ENCODE measurements at places on chromosomes 2 and 18. TPM values are rescaled to one million over a fixed set of nuclear protein-coding genes. Genes with fewer than 3 reads are reported as not detected.

DNA sequence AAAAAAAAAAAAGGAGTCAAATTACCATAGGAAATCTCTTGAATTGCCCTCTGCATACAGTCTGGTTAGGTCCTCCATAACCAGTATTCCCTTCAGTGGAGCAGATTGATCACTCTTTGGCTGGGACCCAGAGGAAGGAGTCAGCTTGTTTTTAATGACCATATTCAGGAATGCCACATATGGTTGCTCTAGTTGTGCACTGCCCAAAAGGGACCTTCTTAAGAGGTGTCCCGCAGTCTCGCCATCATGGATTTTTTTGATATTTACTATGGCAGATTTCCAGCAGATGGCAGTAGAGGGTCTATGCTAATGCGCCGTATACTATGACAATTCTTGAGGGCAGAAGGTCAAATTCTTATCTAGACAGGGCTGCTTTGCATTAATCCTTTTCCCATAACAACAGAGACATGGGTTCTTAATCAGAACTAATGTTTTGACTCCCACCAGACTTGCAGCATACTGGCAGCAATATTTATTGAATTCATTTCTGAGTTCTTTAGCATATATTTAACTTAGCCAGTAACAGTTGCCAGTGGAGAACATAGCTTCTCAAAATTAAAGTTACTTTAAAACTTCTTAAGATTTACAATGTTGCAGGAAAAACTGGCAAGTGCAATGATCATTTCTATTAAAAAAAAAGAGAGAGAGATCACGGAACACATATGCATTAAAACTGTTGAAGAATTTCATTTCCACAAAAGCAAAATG lies 31.8 kb upstream of the INPP4A start:
- no peak overlapping the region for H3K4me3 ChIP-seq
- peak; percentile 54 for DNase-seq
- peaks cover 15% of the 10 kb centered on the region for H3K27me3 ChIP-seq
- H3K27ac ChIP-seq, result no peak overlapping the region

DNA sequence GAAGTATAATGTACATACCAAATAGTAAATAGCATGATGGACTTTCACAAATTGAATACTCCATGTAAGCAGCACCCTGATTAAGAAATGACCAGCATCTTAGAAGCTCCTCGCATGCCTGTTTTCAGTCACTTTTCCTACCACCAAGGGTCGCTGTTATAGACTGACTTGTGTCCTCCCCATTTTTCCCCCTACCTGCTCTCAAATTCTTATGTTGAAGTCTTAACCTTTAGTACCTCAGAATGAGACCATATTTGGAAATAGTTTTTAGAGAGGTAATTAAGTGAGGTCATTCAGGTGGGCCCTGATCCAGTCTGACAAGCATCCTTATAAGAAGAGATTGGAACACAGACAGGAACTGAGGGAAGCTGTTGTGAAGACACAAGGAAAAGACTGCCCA lies 125.9 kb downstream of the LYPD6 start:
- H3K4me3 ChIP-seq, result no peak overlapping the region
- no peaks in the 10 kb centered on the region for H3K36me3 ChIP-seq
- no peak for DNase-seq
- no peak overlapping the region for H3K27ac ChIP-seq

DNA sequence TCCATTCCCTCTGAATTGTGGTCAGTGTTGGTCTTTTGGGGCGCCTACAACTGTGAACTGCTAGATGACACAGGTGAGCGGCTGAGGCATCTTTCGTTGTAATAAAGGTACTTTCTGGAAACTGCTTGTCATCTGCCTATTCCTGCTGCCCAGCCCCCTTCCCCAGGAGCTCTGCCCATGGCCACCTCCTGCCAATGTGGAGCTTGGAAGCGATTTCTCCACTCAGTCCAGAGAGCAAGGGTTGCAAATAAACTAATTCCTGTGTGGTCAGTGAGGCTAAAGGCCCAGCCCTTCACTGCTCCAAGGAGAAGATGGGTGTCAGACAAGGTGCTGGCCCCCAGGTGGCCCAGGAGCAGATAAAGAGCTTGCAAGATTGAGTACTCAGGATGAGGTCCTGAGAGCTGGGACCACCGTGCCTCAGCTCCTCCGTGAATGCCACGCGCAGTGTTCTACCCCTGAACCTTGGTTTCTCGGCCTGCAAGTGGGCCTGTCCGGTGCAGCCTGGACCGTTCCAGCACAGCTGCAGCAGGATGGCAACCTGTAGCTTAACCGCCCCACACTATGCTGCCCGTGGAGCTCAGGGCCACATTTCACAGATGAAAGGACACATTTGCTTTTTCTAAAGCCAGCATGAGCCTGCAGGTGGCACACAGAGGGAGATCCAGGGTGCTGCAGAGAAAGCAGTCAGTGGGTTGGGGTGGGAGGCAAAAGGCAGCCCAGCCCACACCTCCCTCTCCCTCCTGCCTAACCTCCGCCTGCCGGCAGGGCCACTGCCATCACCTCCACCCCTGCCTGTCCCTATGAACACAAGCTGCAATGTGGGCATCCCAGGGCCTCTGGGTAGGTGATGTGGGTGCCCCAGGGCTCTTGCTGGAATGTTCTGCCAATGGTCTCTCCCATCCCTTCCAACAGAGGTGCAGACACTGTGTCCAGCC lies 78.7 kb upstream of the OTOF start:
- no peak overlapping the region for H3K27ac ChIP-seq
- no peak overlapping the region for H3K4me3 ChIP-seq
- H3K4me1 ChIP-seq, result peaks cover 1% of the 10 kb centered on the region
- H3K36me3 ChIP-seq, result no peaks in the 10 kb centered on the region
- H3K27me3 ChIP-seq, result peaks cover 89% of the 10 kb centered on the region

DNA sequence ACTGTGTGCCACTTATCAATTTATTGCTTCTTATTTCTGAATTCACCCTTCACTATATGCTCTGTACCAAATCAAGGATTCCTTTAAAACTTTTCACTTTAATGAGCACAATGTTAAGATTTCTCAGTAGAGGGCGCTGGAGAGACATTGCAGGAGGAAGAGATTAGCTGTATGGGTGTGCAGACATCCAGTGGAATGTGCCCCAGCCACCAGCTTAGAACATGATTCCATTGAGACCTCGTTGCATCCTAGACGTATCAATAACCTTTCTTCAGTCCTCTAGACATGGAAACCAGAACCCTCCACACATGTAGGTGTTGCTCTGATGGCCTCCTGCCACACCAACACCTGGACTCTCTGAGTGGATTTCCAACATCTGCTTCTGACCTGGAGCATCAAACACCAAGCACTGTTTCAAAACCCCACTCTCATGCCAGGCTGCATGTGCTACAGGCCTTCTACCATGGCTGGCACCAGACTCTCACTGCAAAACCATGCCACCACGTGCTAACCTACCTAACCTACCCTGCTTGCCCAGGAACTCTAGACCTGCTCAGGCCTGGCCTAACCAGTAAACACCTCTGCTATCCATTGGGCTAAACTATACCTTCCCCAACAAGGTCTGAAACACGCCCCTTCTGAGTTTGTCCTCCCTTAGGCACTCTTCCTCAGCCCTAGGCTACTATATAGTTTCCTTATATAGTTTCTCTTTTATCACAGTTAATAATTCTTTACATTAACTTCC lies 633.2 kb upstream of the PKDCC start:
- H3K27me3 ChIP-seq, result no peaks in the 10 kb centered on the region
- no peaks in the 10 kb centered on the region for H3K36me3 ChIP-seq
- no peaks in the 10 kb centered on the region for H3K4me1 ChIP-seq
- H3K4me3 ChIP-seq, result no peak overlapping the region
- DNase-seq, result no peak

DNA sequence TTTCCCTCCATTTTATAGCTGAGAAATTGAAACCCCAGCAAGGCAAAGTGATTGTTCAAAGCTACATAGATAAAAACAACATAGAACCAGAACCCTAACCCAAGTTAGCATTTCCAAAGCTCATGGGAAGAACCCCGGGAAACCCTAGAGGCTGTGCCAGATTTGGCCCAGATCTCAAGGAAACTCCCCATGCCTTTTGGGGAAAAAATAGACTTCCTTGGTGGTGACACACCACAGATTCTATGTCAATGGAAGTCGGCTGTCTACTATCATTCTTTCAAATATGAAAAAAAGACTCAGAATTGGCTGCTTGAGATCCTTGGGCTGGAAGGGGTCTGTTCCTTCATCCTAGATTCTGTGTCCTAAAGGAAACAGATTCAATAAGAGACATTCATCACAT lies 8.4 kb downstream of the COL6A3 start:
- DNase-seq, result no peak
- H3K27me3 ChIP-seq, result peaks cover 16% of the 10 kb centered on the region
- H3K36me3 ChIP-seq, result no peaks in the 10 kb centered on the region
- no peaks in the 10 kb centered on the region for H3K4me1 ChIP-seq
- H3K4me3 ChIP-seq, result no peak overlapping the region
- H3K27ac ChIP-seq, result no peak overlapping the region

- peak overlapping the region; percentile 76 for H3K4me3 ChIP-seq
- peaks cover 24% of the 10 kb centered on the region for H3K4me1 ChIP-seq
- peak; percentile 49 for DNase-seq
Observed at GRCh38 chr2:113700186-113700841, 56.1 kb downstream of the SLC35F5 start.

DNA sequence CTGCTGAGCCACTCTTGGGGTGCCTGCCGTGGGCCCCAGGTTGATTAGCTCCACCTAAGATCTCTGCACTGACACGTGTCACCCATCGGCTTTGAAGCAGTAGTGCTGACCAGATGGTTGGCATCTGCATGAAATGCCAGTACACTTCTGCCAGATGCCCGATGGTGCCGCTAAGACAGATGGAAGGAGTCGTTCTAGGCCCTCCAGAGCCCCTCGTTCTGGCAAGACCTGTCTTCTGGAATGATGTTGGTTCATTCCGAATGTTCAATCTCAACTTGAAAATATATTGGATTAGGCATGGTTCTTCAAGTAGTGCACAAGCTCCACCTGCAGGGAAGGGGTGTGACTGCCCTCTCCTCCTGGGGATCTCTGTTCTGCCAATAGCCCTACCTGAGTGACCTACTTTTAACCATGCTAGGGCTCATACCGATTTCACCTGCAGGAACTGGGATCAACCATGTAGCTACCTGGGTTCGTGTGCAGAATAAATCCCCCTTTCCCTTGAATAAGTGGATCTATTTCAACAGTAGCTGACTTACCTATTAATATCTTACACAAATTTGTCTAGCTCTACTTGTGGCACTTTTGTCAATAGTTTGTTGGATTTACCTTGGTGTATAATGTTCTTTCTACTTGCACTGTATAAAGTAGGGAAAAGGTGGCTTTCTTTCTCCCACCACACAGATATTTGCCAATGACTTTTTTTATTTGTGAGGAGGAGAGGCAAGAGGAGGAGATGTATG lies 342.6 kb downstream of the CTNNA2 start:
- H3K36me3 ChIP-seq, result no peaks in the 10 kb centered on the region
- no peaks in the 10 kb centered on the region for H3K27me3 ChIP-seq
- H3K27ac ChIP-seq, result no peak overlapping the region
- H3K4me3 ChIP-seq, result no peak overlapping the region
- no peaks in the 10 kb centered on the region for H3K4me1 ChIP-seq

GRCh38 chr2:12251121-12251520 lies 465.6 kb upstream of the TRIB2 start:
- no peak overlapping the region for H3K4me3 ChIP-seq
- DNase-seq, result no peak
- no peaks in the 10 kb centered on the region for H3K36me3 ChIP-seq
- no peaks in the 10 kb centered on the region for H3K4me1 ChIP-seq

DNA sequence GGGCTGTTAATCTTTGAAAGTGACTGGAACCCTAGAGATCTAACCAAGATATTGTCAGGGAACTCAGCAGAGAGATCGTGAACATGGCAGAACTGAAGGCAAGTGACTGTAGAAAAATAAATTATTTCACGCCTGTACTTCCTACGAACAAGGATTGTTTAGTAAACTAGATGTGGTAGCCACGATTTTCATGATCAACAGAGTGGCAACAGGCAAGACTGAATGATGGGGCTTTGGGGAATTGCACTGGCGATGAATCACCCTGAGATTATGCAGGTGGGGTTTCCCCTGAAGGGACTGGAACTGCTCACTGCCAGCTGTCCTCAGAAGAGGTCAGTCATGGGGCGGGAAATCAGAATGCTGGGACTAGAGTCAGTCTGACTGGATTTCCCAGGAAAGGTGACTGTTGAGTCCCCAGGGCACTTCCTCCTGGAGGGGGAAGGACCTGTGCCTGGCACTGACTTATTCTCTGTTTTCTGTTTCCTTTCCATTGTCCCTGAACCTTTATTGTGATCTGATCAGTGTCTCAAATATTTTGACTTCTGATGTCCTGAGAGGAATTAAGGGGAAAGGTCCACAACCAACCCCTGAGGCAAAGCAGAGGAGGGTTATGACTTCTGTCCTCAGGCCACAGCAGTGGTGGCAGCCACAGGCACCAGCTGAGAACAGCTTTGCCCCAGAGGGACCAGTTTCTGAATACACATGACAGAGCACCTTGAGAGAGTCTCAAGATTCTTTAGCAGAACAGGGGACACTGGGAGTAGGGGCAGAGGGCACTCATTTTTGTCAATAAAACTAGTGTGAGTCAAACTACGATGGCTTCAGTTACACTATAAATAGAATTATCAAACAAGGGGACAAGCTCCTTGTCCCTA lies 70.0 kb downstream of the NAB1 start:
- H3K36me3 ChIP-seq, result no peaks in the 10 kb centered on the region
- no peak overlapping the region for H3K27ac ChIP-seq

DNA sequence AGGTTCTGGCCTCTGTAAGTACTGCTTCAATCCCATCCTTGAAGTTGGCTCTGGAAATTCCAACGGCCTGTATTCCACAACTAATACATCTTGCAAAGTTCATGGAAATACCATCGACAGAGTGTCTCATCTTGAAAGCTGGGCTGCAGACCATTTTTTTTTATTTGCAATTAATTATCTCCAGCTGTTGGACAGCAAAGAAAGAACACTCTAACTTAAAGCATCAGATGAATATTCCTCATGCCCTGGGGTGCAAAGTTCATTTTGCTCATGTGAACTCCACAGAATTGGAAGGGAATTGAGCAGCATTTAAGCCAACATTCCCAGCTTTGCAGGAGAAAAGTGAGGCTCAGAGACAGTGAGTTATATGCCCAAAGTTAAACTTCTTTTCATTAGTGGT lies 96.5 kb upstream of the PIEZO2 start:
- H3K4me1 ChIP-seq, result no peaks in the 10 kb centered on the region
- H3K4me3 ChIP-seq, result no peak overlapping the region
- peaks cover 5% of the 10 kb centered on the region for H3K27me3 ChIP-seq
- DNase-seq, result no peak
- H3K36me3 ChIP-seq, result peaks cover 6% of the 10 kb centered on the region

DNA sequence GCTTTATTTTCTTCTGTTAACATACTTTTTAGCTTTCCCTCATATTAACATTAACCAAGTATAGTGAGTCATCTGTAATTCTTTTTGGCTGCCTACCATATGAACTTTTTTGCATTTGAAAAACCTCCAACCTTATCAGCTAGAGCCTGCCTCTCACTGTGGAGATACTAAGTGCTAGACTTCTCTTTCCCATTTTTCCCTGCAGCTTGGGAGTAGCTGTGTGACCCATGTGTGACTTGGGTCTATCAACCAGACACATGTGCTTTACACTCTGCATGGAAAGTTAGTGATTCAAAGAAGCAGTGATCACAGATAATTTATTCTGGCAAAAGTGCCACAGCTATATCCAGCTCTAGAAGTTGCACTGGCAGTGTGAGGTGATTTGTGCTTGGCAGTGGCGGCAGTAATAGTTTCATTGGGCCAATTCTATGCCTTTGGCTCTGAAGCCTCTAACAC lies 36.3 kb downstream of the PREPL start:
- H3K36me3 ChIP-seq, result peaks cover 35% of the 10 kb centered on the region
- H3K4me3 ChIP-seq, result no peak overlapping the region
- H3K27me3 ChIP-seq, result no peaks in the 10 kb centered on the region
- no peak for DNase-seq
- H3K4me1 ChIP-seq, result no peaks in the 10 kb centered on the region

The EML6 gene
- polyA plus RNA-seq, result not detected

The WDFY1 gene
- polyA plus RNA-seq, result 25.3 TPM

The SETBP1 gene
- 8.3 TPM for polyA plus RNA-seq

The TCF7L1 gene
- polyA plus RNA-seq, result not detected

The HRH4 gene
- polyA plus RNA-seq, result not detected

The LAMA1 gene
- polyA plus RNA-seq, result not detected

The C2orf80 gene
- polyA plus RNA-seq, result not detected

The TDRD15 gene
- polyA plus RNA-seq, result not detected

The GKN2 gene
- not detected for polyA plus RNA-seq

All from naive B cell (primary cell).